ENCODE measurements at places on chromosomes 16 and 17. TPM values are rescaled to one million over a fixed set of nuclear protein-coding genes. Genes with fewer than 3 reads are reported as not detected.

DNA sequence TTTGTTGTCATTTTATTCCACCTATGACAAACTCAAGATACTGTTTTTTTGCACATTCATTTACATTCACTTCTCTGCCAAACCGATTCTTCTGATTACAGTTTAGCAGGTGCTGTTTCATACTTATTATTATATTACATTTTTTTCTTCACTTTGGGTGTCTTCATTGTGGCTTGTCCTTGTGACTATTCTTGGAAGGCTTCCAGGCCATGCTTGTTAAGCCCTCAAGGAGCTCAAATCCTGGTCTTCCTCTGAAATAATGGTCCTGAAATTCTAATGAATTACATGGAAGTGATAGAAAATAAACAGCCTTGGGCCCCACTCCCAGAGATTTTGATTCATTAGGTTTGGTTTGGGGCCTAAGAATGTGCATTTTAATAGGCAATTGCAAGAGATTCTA is 1.4 kb downstream of the KRTAP2-4 start:
- no peak for DNase-seq

DNA sequence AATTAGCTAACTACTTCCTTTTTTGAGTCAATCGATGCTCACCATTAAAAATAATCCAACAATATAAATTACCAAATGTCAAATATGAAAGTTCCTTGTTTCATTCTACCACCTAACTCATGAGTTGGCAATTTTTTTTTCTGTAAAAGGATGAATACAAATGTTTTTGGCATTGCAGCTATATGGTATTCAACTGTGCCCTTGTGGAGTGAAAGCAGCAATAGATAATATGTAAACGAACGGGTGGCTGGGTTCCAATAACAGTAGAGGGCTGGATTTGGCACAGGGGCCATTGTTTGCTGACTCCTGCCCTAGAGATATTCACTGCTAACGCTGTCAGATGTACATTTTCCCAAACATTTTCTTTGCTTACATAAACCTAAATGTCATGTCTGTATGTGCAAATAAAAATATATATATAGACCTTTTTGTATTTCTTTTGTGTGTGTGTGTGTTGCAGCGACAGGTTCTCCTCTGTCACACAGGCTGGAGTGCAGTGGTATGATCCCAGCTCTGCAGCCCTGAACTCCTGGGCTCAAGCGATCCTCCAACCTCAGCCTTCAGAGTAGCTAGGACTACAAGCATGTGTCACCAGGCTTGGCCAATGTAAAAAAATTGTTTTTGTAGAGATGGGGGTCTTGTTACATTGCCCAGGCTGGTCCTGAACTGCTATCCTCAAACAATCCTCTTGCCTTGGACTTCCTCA is 73.9 kb downstream of the RPGRIP1L start:
- no peak for DNase-seq

The CD300LB gene
- 0.04 TPM for total RNA-seq

DNA sequence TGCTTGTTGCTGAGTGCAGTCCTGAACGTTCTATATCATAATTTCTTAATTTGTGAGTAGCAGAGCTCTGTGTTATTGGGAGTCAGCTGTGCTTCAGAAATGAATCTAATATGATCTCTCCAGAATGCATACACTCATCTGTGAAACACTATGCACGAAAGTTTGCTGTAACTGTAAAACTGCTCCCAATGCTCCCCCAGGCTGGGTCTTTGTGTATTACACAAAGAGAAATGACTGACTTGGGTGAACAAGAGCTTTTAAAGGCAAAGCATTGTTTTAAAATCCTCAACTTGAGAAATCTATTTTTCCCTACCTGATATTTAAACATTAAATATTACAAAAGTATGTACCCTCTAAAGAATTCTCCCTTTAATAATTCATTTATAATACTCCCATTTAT is 636.7 kb upstream of the KIF2B start:
- peak; percentile 3 for DNase-seq

GRCh38 chr17:5355421-5356129 is 63.9 kb downstream of the NUP88 start:
- peak; percentile 75 for DNase-seq

The FZD2 gene
- total RNA-seq = 6.8 TPM

DNA sequence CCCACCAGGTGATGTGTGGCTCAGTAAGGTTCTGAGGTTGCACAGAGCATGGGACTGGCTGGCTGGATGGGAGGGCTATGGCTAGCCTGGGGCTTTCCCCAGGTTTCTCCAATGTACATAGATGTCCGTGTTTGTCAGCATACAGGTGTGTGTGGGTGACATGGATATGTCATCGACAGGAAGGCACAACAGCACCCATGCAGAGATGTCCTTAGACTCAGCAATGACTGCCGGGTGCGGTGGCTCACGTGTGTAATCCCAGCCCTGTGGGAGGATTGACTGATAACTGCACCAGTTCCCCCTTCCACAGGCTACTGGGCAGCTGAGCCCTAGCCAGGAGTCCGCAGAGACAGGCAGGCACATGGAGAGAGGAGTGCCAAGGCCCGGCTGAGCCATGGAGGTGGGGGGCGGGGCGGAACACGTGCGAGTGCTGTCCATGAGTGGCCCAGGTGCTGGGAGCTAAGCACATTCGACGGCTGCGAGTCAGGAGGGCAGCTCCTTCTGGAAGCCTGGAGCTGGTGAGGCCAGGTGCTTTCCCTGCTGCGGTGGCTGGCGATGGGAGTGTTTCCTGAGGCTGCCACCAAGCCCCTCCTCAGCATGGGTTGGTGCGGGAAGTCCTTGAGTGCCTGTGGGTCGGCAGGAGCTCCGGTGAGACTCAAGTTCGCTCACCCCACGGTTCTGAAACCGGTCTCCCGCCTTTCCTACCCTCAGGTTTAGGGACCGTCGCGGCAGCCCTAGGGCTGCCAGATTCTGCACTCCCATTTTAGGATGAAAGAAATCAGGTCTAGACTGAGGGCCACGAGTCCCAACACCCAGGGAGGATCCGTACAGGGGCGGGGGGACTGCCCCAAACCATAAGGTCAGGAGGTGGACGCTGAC is 858 bp upstream of the ASPSCR1 start:
- DNase-seq = no peak

DNA sequence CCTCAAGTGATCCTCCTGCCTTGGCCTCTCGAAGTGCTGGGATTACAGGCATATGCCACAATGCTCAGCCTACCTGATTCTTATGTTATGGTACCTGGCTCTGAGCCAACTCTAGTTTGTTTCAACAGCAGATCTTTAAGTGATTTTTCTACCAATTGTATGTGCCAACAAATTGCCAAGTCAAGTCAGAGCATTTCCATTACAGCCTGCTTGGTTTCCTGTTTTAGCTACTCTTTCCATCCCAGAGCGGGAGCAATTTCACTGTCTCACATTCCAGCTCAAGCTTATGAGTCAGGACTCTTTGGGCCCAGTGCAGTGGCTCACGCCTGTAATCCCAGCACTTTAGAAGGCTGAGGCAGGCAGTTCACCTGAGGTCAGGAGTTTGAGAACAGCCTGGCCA is 30.8 kb upstream of the RBBP6 start:
- DNase-seq = no peak

GRCh38 chr16:67311607-67312488 is 14.7 kb downstream of the KCTD19 start:
- DNase-seq = peak; percentile 74

- peak; percentile 22 for DNase-seq
These were observed 3.9 kb downstream of the ACTG1 start for GRCh38 chr17:81508639-81509206.

DNA sequence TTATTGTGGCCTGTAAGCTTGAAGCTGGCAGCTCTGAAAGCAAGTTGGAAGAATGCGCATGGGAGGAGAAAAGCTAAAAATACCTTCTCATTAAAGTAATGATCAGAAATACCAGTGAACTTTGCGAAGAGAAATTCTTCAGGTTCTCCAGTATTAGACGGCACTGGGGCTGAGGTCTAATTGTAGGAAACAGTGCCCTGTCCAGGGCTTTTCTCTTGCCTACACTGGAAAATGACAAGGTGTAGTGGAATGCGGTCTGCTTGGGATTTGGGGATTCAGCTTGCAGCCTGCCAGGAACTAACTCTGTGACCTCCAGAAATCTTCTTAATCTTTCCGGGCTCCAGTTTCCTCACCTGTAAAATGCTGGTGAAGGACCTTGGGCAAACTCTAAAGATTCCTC is 53.3 kb upstream of the KCNJ16 start:
- peak; percentile 44 for DNase-seq

- no peak for DNase-seq
These were observed 75.5 kb downstream of the SLC5A11 start for GRCh38 chr16:24921229-24921628.

The KCNJ16 gene
- total RNA-seq = 0.22 TPM

DNA sequence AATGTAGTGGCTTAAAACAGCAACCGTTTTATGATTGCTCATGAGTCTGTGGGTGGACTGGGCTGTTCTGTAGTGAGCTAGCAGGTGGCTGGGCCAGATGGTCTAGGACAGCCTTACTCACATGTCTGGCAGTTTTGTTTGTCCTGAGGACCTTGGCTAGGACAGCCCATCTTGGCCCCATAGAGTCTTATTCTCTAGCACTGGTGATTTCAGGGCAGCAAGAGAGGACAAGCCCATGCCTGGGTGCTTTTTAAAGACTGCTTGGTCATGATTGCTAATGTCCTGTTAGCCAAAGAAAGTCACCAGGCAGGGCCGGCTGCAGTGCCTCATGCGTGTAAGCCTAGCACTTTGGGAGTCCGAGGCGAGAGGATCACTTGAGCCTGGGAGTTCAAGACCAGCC is 139.8 kb downstream of the KATNIP start:
- peak; percentile 19 for DNase-seq

- no peak for DNase-seq
These were observed 236.7 kb upstream of the TOX3 start for GRCh38 chr16:52783616-52784015.

The PCGF2 gene
- 15.2 TPM for total RNA-seq

The TRPV2 gene
- 4.3 TPM for total RNA-seq

DNA sequence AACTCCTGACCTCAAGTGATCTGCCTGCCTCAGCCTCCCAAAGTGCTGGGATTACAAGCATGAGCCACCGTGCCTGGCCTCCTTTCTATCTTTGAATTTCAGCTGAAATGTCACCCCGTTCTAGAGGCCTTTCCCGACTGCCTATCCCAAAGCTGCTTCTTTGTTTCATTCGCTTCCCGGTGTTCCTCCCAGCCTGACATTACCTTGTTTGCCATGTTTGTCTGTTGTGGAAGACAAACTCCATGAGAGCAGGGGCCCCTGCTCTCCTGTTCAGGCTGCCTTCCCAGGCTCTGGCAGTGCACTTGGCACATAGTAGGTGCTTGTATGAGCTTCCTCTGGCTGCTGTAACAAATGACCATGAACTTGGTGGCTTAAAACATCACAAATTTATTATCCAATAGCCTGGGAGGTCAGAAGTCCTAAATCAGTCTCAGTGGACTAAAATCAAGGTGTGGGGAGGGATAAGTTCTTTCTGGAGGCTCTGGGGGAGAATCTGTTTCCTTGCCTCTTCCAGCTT is 2.6 kb upstream of the CCL22 start:
- DNase-seq = no peak

DNA sequence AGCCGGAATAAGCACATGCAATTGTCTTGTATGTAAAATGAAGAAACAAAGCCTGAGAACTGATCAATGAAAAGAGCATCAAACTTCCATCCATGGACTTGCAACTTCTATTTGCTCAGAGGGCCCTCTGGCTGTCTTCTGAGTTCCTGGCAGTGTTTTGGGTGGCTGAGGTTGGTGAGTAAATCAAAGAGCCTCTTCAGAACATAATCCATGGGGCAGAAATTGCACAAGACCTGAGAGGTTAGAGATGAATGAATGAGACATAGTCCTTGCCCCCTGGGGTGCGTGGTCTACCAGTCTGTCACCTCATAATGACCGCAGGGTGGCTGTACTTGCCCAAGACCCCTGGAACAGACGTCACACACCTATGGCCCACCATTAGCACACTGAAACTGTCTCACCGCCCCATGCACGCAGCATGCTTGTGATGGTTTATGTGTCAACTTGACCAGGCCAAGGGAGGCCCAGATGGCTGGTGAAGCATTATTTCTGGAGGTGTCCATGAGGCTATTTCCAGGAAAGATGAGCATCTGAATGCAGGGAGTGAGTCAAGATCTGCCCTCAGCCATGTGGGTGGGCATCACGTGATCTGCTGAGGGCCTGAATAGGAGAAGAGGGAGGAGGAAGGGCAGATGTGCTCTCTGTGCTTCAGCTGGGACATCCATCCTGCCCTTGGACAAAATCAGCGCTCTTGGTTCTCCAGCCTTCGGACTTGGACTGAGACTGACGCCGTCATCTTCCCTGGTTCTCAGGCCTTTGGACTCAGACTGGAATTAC is 8.3 kb downstream of the PIK3R6 start:
- peak; percentile 26 for DNase-seq

GRCh38 chr17:39236450-39236927 is 10.7 kb upstream of the STAC2 start:
- no peak for DNase-seq

The PHF23 gene
- 29.1 TPM for total RNA-seq

DNA sequence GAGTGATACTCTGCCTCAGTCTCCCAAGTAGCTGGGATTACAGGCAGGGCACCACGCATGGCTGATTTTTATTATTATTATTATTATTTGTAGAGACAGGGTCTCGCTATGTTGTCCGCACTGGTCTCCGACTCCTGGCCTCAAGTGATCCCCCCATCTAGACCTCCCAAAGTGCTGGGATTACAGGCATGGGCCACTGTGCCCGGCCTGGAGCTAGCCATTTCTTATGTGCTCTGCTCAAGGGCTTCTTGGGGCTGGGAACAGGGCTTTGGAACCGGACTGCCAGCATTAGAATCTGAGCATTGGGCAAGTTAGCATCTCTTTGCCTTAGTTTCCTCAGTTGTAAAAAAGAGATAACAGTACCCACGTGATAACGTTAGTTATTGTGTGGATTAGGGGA is 111.3 kb downstream of the C16orf78 start:
- DNase-seq = no peak

GRCh38 chr17:75689441-75689873 is 22.3 kb downstream of the SAP30BP start:
- no peak for DNase-seq

DNA sequence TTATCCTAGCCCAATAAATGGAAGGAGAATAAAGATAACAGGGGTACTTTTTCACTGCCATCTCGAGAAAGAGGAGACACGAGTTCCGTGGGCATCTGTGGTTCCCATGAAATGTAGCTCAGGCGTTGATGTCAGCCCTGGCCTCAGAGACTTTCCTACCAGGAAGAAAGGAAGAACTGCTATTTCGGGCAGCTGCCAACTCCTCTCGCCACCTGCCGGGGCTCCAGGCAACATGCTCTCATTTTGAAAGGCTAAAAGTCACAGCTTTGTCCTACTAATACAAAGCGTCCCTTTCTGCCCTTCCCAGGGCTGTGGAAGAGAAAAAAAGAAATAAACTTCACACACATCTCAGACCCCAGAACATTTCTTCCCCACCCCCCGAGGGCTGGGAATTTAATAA is 65.8 kb downstream of the DHRS7C start:
- peak; percentile 34 for DNase-seq

DNA sequence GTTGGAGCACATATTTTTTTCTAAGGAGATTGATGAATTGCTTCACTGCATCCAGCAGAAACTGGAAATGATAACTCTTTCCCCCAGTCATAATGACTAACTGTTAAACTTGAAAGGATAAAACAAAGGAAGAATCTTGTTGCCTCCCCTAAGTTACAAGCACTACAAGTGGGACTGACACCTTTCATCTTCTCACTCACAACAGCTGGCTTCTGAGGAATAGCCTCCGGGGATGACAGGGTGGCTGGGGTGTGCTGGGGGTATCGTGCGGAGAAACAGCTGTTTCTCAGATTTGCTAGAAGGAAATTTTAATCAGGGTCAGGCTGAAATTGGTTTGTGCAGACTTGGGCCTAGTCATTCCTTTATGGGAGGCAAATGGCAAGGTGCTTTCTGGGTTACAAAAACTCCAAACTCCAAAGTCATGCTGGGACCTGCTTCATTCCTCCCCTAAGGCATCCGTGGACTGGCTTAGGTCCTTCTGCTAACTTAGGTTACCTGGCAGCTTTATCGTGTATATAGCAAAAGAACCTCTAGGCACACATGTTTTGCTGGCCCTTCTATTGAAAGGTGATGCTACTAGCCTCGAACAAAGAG is 557.2 kb downstream of the TOX3 start:
- DNase-seq = no peak
